ENCODE measurements at places on chromosomes 7 and 10. TPM values are rescaled to one million over a fixed set of nuclear protein-coding genes. Genes with fewer than 3 reads are reported as not detected.

Gene PPP1R17
- not detected for total RNA-seq

Gene AKR1C4
- total RNA-seq: not detected

Gene PGAM2
- 3.0 TPM for total RNA-seq

Gene TMEM213
- total RNA-seq: not detected
